Right ventricle myocardium superior (tissue), 1 donor: ENCODE measurements at places on chromosomes 1 and 21. TPM values are rescaled to one million over a fixed set of nuclear protein-coding genes. Genes with fewer than 3 reads are reported as not detected.

- DNase-seq = no peak
Observed at GRCh38 chr1:229379846-229380245, 37.0 kb upstream of the CCSAP start.

GRCh38 chr1:80365359-80366021 is 1359.0 kb upstream of the ADGRL4 start:
- no peak for DNase-seq

GRCh38 chr21:26522704-26523103 is 50.4 kb downstream of the CYYR1 start:
- DNase-seq = no peak

DNA sequence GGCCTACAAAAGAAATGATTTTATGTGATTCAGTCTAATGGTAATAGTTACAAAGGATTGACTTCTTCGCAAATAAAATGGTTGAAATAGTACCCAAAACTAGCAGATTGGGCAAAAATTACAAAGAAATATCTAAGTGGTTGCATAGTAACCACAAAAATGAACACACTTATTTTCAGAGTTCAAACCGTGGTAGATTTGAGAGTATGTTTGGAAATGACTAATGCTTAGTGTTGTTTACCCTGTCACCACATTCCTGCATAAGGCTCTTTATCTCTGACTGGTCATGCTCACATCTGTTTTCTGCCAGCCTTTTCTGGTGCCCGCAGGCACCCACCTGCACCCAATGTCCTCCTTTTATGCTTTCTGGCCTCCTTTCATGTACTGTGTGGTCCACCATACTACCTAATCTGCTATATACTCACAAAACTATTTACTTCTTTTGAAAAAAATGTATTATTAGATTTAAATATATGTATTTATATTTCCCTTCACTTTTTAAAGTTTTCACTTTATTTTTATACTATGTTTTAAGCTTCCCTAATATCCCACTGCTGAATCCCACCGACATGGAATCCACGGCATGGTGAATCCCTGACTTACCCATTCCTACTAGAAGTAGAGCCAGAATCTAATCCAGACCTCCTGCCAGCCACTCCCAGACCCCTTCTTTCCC is 30.3 kb downstream of the PTPRC start:
- no peak for DNase-seq

The ADAMTS4 gene
- 7.0 TPM for total RNA-seq

The TTC24 gene
- not detected for total RNA-seq

The TCP10L gene
- total RNA-seq = 2.4 TPM

The CBR3 gene
- total RNA-seq = 2.1 TPM
